ENCODE measurements at places on chromosomes 2 and 18.

DNA sequence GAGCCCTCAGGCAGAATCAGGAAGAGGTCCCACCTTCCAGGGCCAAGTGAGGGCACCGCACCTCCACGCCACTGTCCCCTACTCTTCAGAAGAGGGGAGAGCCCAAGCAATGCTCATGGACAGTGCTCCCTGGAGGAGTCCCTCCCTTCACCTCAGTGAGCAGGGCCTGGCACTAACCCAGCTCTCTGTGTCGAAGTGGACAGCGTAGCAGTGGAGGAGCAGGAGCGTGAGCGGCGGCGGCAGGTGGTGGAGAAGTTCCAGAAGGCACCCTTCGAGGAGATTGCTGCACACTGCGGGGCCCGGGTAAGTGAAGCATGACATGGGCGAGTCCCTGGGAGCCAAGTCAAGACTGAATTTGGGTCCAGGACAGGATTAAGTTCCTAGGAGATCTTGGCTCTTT is 16.7 kb downstream of the POMC start:
- DNase-seq, result no peak
- no peaks in the 10 kb centered on the region for H3K4me1 ChIP-seq
- peaks cover 4% of the 10 kb centered on the region for H3K27me3 ChIP-seq
- no peak overlapping the region for H3K4me3 ChIP-seq

DNA sequence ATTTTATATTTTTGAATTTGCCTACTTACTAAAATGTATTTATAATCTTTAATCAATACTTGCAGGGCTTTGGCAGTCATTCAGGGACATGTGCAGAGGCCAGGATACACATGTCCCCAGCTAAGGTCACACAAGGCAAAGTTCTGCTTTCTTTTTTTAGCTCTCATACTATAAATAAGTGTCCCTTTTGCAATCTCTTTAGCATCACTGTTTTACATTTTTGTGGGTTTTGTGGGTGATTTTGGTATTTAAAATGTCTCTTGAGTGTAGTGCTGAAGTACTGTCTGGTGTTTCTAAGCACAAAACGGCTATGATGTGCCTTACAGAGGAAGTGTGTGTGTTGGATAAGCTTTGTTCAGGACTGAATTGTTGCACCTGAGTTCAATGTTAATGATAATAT is 309.0 kb upstream of the GULP1 start:
- H3K27ac ChIP-seq, result no peak overlapping the region
- no peak overlapping the region for H3K4me3 ChIP-seq
- no peak for DNase-seq
- H3K36me3 ChIP-seq, result no peaks in the 10 kb centered on the region

DNA sequence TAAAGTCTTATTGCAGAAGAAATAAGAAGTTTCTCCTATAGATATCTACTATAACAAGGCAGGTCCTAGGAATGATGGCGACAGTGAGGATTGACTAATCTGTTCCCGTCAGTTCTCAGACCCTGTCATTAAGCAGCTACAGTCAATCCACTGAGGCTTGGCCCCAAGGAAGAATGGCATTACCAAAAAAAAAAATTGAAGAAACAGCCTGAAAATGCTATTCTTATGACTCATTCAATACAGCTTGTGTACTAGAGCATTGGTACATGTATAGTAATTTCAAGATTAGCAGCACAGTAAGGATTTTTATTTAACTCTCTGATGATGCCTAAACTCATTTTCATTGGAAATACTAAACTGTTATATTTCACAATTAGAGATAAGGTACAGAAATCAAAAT is 1096.1 kb upstream of the NXPH2 start:
- no peak overlapping the region for H3K27ac ChIP-seq
- no peak overlapping the region for H3K4me3 ChIP-seq
- H3K4me1 ChIP-seq, result peaks cover 3% of the 10 kb centered on the region
- no peaks in the 10 kb centered on the region for H3K27me3 ChIP-seq

- no peaks in the 10 kb centered on the region for H3K27me3 ChIP-seq
- H3K4me1 ChIP-seq, result no peaks in the 10 kb centered on the region
- no peak overlapping the region for H3K27ac ChIP-seq
Observed at GRCh38 chr2:153163055-153163454, 315.5 kb downstream of the RPRM start.

GRCh38 chr18:39701839-39702238 is 2136.2 kb upstream of the CELF4 start:
- no peak for DNase-seq
- no peaks in the 10 kb centered on the region for H3K27me3 ChIP-seq
- no peaks in the 10 kb centered on the region for H3K36me3 ChIP-seq
- no peak overlapping the region for H3K27ac ChIP-seq
- H3K4me3 ChIP-seq, result no peak overlapping the region
